GM23248 (cell line): ENCODE measurements at places on chromosomes 16 and 17. TPM values are rescaled to one million over a fixed set of nuclear protein-coding genes. Genes with fewer than 3 reads are reported as not detected.

Gene MAF
- 0.22 TPM in 1 of 2 replicates, not detected in the other for total RNA-seq

Gene MMP28
- total RNA-seq = not detected in 2 replicates

Gene PLK1
- total RNA-seq = 17.2 and 20.0 TPM in 2 replicates

Gene ICAM2
- total RNA-seq = 0.97 and 3.4 TPM in 2 replicates
